ENCODE measurements at places on chromosomes 7 and 10. TPM values are rescaled to one million over a fixed set of nuclear protein-coding genes. Genes with fewer than 3 reads are reported as not detected.

SLC39A12 gene
- not detected for total RNA-seq

LRRTM3 gene
- not detected for total RNA-seq

PLEKHS1 gene
- not detected for total RNA-seq

JAKMIP3 gene
- 0.08 TPM for total RNA-seq

CLEC2L gene
- not detected for total RNA-seq

ARHGAP22 gene
- total RNA-seq, result not detected

HMX2 gene
- not detected for total RNA-seq

RPEL1 gene
- not detected for total RNA-seq

UCMA gene
- not detected for total RNA-seq

GJD4 gene
- total RNA-seq, result not detected

ZNF239 gene
- total RNA-seq, result 1.1 TPM

TCERG1L gene
- 0.08 TPM for total RNA-seq

LUC7L2 gene
- total RNA-seq, result 126 TPM

RAPGEF5 gene
- total RNA-seq, result 0.42 TPM

SLC29A3 gene
- 3.0 TPM for total RNA-seq

SPRN gene
- not detected for total RNA-seq

OR2A42 gene
- not detected for total RNA-seq

INPP5A gene
- total RNA-seq, result 9.9 TPM

PLAU gene
- 1.1 TPM for total RNA-seq

NANOS1 gene
- total RNA-seq, result 0.08 TPM

SEMA3A gene
- 1.9 TPM for total RNA-seq

SLC26A3 gene
- total RNA-seq, result not detected

IL6 gene
- total RNA-seq, result not detected

PIK3CG gene
- 55.6 TPM for total RNA-seq

FAM107B gene
- 130 TPM for total RNA-seq

KAT6B gene
- 43.1 TPM for total RNA-seq

SEMA4G gene
- total RNA-seq, result 0.16 TPM

ADAP1 gene
- total RNA-seq, result 24.2 TPM

GSTK1 gene
- 254 TPM for total RNA-seq

ERVW-1 gene
- not detected for total RNA-seq

GRM3 gene
- not detected for total RNA-seq

PNLIPRP2 gene
- total RNA-seq, result not detected

KIAA1549 gene
- total RNA-seq, result 1.5 TPM

KLLN gene
- total RNA-seq, result 0.94 TPM

ELFN1 gene
- not detected for total RNA-seq

CLEC5A gene
- not detected for total RNA-seq

OGDHL gene
- total RNA-seq, result 0.10 TPM

SEC24C gene
- total RNA-seq, result 94.6 TPM

PPP1R3C gene
- total RNA-seq, result not detected

DNMBP gene
- 4.4 TPM for total RNA-seq

UNCX gene
- not detected for total RNA-seq

MEIG1 gene
- not detected for total RNA-seq

C10orf71 gene
- total RNA-seq, result not detected

ATG9B gene
- total RNA-seq, result 7.4 TPM

IFIT1B gene
- not detected for total RNA-seq

CALHM3 gene
- total RNA-seq, result 0.45 TPM

IGF2BP3 gene
- total RNA-seq, result 0.55 TPM

DNAJC12 gene
- total RNA-seq, result 2.6 TPM

CHPF2 gene
- total RNA-seq, result 36.1 TPM

LRRC61 gene
- total RNA-seq, result 21.0 TPM

WDFY4 gene
- total RNA-seq, result 0.16 TPM
